Right lobe of liver (tissue), 6 donors: ENCODE measurements at places on chromosomes 3 and 15.

DNA sequence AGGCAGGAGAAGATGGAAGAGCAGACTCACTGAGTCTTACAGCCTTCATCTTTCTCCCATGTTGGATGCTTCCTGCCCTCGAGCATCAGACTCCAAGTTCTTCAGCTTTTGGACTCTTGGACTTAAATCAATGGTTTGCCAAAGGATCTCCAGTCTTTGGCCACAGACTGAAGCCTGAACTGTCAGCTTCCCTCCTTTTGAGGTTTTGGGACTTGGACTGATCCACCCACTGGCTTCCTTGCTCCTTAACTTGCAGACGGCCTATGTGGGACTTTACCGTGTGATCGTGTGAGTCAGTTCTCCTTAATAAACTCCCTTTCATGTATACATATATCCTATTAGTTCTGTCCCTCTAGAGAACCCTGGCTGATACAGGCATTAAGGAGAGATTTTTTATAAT, 62.4 kb upstream of the TNIK start:
- no peak for DNase-seq

- DNase-seq, result no peak
Observed at GRCh38 chr3:136136454-136136853, 59.7 kb downstream of the MSL2 start.

DNA sequence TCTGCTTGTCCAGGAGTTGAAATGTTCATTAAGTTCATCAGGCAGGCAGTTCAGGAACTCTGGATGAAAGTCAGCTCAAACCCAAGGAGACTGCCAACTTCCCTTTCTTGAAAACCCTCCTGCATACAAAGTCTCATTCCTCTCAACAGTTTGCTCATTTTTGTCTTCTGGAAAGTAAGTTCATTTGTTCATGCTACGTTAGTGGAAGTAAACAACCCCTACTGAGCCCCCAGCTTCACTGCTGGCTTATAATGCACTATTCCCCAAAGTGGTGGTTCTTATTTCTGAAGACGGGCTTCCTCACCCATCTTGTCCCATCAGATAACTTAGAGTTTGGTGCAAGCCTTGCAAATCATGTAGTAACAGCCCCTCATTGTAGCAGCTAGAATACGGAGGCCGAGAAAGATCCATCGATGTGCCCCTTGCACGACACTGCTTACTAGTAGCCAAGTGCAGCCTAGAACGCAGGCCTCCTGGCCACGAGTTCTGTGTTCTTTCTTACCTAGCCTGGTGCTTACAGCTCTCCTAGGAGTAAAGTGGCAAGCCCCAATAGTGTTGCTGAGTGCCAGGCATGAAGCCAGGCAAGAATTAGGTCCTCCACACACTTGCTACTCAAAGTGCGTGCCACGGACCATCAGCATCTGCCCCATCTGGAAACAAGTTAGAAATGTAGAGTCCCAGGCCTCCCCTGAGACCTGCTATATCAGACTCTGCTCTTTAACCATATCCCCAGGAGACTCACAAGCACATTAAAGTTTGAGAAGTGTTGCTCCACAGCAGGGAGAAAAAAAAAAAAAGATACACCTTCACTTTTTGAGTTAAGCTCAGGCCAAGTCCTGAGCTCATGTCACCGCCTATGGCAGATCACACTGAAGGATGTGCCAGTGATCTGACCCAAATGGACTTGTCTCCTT, 82.5 kb downstream of the RFTN1 start:
- no peak for DNase-seq

GRCh38 chr15:89101302-89102193, 13.3 kb downstream of the ABHD2 start:
- peak; percentile 72 for DNase-seq

GRCh38 chr3:197456261-197457091, 99.3 kb downstream of the BDH1 start:
- peak; percentile 91 for DNase-seq

GRCh38 chr15:31732726-31733125, 297.6 kb upstream of the CHRNA7 start:
- no peak for DNase-seq

DNA sequence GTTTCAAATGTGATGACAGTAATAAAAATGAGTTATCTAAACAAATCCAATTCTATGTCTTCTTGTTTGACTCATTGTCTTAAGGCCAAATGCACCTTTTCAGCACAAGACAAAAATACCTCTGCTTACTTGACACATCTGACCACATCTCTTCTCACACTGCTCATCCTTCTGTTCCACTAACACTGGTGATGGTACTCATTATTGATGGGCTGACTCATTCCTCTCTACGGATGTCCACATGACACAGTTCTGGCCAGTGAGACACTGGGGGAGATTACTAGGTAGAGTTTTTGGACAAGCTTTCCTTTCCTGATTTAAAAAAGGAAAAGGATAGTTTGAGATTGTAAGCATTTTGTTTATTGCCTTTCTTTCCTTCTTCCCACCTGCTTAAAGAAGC, 410.6 kb upstream of the THRB start:
- DNase-seq, result no peak
